ENCODE measurements at places on chromosomes 7 and 10.

DNA sequence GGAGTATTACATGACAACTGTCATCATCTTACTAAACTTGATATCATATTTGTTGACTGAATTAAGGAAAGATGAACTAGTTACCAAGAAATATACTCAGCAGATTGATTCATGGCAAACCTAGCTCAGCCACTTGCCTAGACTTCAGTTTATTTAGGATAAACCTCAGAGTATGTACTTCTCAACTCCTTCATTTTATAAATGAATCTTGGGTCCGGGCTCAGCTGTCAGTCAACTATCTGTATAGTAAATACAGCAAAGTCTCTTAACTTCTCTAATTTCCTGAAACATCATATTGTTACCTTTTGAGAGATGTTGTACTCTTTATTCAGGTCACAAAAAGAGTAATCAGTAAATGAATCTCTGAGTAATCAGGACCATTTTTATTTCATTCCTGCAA is 211.0 kb upstream of the KLF14 start:
- DNase-seq: no peak

DNA sequence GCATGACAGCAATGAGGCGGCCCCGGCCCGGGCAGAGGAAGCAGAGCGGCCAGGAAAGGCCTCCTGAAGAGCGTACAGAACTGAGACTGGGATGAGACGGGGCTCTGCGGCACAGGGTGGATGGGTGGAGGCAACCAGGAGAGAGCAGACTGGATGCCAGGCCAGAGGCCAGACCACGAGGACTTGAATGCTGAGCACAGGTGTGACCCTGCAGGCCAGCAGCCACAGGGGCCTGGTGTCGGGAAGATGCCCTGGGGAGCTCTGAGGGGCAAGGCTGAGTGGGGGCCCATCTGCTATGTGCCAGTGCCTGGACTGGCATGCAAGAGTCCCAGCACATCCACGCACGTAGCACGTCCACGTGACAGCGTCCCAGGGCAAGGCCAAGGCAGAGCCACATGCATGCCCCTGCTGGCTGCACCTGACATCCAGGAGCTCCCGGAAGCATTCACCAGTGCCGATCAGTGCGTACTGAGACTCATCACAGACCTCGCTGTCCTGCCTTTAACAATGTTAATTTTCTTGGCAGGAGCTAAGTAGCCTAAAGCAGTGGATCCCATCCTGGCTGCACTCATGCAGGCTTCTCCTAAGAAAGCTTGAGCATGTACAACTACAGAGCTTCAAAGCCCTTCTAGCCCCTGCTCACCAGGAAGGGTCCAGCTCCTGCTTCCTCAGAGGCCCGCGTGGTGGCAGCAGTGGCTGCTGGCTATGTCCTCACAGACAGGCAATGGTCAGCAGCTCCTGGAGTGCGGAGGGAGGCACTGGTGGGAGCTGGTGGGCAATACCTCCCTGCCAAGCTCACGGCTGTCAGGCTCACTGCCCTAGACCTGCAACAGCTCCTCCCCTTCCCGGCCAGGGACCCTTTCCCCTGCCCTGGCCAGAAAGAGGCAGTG is 18.0 kb downstream of the GRID1 start:
- no peak for DNase-seq

GRCh38 chr7:112383671-112384417 is 66.4 kb upstream of the IFRD1 start:
- DNase-seq: peak; percentile 18

DNA sequence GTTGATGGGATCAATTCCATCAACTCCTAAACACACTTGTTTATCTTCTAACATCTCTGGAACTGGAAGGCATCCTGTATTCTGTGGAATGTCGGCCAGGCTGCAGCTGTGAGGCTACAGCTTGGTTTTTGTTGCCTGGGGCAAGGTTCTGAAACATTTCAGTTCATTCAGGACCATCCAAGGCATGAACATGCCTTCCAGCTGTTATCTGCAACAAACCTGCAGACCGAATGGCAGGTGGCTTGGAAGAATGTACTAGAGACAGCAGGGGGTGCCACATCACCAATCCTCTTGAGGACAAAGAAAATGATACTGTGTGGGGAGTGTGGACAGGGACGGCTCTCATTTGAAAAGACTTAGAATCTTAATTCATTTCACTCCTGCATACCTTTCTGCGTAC is 12.4 kb downstream of the PAPOLB start:
- DNase-seq: no peak

GRCh38 chr7:66747881-66748511 is 7.5 kb downstream of the RABGEF1 start:
- DNase-seq: no peak

DNA sequence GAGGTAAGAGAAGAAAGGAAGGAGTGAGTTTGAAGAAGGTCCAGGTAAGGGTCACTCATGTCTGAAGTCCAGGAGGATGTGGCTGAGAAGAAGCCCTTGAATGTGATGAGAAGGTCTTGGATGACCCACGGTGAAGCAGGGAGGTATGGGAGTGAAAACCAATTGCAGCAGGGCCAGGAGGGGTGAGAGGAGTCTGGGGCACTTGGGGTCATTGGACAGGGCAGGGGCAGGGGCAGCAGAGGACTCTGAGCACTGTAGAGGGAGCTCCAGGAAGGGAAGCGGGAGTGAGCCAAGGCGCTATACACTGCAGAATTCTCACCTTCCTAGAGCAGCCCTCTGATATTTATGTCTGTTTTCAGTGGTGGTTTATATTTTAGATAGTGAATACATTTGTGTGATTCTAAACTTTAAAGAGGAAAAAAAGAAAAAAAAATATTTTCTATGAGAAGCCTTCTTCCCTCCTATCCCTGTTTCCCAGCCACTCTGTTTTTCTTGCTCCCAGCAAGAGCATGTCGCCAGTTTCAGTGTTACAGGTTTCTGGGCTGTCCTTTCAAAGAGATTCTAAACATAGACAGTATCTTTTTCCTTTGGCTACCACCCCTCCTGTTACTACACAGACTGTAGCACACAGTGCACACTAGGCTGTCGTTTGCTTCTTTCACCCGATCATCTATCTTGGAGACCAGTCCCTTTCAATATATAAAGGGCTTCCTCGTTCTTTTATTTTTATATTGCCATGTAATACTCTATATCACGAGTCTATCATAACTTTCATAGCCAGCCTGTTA is 24.5 kb downstream of the BLVRA start:
- DNase-seq: no peak
